ENCODE measurements at places on chromosomes 1 and 21. TPM values are rescaled to one million over a fixed set of nuclear protein-coding genes. Genes with fewer than 3 reads are reported as not detected.

DNA sequence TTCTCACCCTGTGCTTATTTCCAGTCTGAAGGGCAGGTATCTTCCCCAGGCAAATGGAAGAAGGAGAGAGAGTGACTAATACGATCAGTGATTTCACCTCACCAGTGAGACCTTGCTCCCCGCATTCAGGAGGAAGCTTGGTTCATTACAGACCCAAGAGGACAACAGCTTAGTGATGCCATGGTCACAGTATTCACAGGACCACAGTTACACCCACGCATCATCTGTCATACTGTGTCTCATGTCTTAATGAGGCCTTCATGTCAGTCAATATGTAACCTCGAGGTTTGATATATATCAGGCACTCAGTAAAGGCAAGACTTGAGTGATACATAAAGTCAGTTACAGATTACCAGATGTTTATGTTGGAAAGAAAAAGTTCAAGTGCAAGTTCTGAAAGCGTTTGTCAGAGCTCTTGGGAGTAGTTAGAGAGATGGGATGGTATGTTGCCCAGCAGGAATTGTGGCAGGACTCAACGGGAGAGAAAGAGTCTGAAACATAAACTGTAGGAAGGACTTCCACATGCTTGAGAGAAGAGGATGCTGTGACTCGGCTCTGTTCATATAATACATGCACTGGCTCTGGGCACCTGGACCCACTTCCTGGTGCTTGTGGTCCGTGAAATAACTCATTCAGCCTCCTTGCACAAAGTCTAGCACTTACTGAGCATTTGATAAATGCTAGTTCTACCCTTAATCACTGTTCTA, 33.3 kb downstream of the GNPAT start:
- no peak for DNase-seq

DNA sequence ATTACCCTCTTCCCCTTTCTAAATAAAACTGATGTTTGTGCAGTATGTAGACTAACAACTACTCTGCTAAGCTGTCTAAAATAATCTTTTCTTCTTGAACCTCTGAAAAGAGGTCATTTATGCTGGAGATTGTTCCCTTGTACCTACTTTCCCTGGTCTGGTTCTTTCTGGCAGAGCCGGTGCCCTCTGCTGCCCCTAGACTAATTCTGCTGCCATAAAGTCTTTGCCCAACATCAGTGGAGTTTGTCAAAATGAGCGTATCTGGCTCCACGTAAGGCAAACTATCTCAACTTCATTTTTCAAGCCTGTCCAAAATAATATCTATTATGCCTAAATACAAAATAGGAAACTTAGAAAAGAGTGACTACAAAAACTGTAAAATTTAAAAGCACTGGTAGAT, 30.9 kb upstream of the ANGPTL7 start:
- no peak for DNase-seq

- DNase-seq = no peak
Measured at GRCh38 chr1:229130028-229130668, 140.8 kb upstream of the RAB4A start.

DNA sequence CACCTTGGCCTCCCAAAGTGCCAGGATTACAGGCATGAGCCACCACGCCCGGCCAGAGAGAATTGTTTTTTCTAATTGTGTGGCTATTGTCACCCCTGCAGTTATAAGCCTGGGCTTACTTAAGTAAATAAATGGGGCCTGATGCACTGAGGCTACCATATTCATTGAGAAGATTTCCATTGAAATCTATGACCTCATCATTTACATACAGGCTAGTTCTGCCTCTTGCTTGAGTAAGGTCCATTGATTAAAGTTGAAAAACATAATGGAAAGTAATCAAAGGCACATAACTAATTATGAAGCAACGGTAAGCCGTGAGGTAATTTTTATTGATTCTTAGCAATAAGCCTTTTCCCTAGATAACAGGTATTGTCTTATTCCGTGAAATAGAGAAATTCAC, 788.9 kb downstream of the ADGRL2 start:
- no peak for DNase-seq

- DNase-seq = no peak
Measured at GRCh38 chr1:7785108-7785507, 1.0 kb downstream of the PER3 start.

- no peak for DNase-seq
Measured at GRCh38 chr1:111654839-111655238, 35.2 kb downstream of the RAP1A start.

DNA sequence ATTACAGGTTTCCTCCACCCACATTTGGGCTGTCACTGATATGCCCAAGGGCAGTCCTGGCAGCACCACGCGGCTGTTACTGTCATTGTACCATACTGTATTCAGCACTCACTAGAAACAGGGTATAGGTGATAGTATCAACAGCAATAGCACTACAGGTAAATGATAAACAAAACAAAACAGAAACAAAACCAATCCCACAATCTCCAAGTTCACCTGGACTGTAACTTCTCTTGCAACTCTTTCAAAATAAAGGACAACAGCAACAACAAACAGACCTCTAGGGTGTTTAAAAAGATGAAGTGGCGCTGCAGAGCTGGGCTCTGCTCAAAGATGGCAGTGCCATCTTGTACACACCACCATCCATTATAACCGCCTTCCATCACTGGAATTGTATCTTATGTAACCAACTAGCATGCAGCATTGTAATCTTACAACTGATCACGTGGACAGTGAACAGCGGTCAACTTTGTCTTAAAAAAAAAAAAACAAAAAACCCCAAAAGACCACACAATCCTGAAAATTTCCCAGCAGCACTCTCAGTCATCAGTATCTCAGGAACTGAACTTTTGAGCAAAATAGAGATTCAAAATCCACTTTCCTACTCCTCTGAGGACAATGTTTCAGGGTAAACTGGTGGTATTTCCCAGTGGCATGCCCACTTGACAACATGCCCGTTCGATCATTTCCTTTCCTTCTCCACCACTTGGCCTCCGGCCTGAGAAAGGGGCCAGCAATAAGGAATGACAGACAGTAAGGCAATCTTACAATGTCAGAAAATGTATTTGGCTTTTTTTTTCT, 3.8 kb downstream of the IRF2BP2 start:
- DNase-seq = no peak

GRCh38 chr1:44249543-44249942, 36.3 kb downstream of the DMAP1 start:
- DNase-seq = no peak

DNA sequence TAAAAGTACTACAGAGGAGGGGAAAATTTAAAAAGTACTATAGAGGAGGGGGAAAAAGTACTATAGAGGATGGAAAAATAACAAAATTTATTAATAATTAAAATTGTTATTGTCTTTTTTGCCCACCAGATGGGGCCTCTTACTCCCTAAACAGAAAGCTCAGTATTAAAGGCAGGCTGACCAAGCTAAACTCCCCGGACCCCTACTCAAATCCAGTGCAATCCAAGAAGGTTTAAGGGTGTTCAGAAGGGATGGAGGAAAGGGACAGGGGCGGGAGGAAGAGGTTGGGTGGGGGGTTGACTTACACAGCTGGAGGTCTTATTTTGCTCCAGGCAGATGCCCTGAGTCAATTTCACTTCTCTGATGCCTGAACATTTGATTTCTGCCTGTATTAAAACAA, 13.7 kb downstream of the CD34 start:
- no peak for DNase-seq

- DNase-seq = no peak
Measured at GRCh38 chr1:32289256-32289655, 2.6 kb upstream of the HDAC1 start.

GRCh38 chr1:189654906-189655305, 822.8 kb downstream of the BRINP3 start:
- DNase-seq = no peak

DNA sequence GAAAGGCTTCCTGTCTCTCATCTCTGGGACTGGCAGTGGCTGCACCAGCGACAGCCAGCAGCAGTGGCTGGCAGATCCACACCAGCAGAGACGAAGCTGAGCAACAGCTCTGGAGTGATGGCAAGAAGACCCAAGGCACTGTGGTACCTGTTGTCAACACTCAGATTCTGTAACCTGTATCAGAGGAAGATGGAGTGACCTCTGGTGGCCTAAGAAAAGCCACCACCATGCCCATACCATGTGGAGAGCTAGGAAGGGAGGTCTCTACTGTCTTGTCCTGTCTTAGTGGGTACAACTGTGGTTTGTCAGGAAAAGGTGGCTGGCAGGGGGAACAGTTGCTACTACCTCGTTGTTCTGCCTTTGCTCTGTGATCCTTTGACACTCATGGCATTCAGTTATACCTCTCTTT, 22.5 kb upstream of the RHBDL2 start:
- no peak for DNase-seq

DNA sequence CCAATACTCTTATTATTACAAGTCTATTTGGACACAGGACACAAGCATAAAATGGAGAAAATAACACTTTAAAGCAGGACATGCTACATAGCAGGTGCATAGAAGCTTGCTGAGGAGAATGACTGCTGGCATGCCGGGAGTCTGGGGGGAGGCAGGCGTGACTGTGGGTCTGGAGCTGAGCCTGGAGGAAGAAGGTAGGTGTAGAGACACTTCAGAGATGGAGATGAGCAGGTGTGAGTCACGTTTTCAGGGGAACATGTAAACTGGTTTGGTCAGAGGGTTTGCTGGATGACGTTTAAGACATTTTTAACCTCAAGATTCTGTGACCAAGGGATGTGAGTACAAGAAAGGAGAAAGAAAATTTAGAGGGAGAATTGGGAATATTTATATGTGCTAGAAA, 24.5 kb downstream of the OSCP1 start:
- DNase-seq = no peak

GRCh38 chr1:83512373-83513193, 486.3 kb downstream of the TTLL7 start:
- no peak for DNase-seq

DNA sequence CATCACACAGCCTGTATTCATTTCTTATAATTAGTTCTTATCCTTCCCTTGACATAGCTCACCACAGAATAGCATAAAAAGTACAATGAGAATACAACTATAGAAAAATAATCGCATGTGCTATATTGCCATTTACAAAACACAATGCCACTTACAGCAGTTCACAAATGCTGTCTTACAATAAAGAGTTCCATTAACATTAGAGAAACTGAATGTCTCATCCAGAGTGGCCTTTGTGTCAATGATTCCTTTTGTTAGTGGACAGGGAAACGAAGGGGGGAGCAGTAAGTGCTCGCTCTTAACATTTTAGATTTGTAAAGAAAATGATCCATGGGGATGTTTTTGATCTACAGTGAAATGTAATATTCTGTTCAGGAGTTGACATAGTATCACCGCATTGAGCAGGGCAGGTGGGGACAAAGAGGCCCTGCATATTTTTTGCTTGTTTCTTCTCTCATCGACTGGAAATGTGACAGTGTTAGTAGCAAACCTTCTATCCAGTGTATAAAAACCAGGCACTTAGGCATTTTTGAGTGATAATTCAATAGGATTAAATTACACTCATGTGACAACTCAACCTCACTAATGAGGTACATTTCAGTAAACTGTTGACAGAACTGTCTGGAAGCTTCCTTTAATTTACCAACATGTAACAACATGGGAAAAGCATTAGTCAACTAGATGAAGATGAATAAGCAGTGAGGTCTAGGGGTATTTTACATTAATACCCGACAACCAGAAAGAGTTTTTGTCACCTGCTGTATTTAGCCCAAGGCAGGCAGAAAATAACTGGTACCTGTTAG, 35.6 kb upstream of the RRP15 start:
- no peak for DNase-seq

DNA sequence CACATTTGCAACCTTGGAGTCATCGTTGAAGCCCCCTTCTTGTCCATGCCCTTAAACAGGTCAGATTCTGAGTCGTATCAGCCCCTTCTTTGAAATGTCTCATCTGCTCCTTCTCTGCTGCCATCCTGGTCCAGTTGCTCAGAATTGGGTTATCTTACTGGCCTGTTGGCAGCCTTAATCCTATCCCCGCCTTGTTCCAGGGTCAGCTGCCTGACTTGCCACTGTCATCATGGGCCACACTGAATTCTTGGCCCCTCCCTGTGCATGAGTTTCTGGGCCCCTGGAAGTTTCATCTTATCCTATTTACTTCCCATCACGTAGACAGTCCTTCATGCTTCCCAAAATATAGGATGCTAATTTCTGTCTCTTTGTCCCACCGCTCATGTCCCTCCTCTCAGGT, 23.7 kb downstream of the IRF2BP2 start:
- no peak for DNase-seq

- no peak for DNase-seq
Measured at GRCh38 chr1:205677167-205677566, 3.1 kb downstream of the SLC45A3 start.

DNA sequence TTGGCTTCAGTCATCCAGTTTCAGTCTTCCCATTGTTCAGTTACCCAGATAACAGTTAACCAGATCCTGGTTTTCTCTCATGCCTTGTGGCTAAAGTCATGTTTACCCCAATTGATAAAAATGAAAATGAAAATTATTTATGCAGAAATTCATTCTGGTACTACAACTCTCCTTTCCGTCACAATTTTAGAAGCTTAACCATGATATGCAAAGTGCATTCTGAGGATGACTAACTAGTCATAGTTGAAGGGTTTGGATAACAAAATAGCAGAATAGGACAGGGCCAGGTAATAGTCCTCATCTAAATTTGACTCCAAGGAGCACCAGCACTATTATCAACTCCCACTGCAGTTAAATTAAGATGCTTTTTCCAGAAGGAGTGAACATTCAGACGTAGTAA, 94.7 kb downstream of the NTMT2 start:
- no peak for DNase-seq

- DNase-seq = no peak
Measured at GRCh38 chr1:167526667-167527383, 8.5 kb upstream of the CD247 start.

GRCh38 chr1:89381618-89382017, 17.8 kb downstream of the GBP6 start:
- DNase-seq = no peak

ELF3 gene
- total RNA-seq = 0.99 TPM

KCNE2 gene
- not detected for total RNA-seq

PRELP gene
- total RNA-seq = not detected

SSU72 gene
- 94.5 TPM for total RNA-seq

OR2AJ1 gene
- total RNA-seq = not detected

INKA2 gene
- total RNA-seq = 1.6 TPM

C1orf105 gene
- total RNA-seq = not detected

Measured in NCI-H460 (cell line).